Activated T-cell treated with anti-CD3 and anti-CD28 coated beads, Interleukin-2, amount 50 U/mL, for 1 hour (primary cell): ENCODE measurements at places on chromosomes 7 and 10.

DNA sequence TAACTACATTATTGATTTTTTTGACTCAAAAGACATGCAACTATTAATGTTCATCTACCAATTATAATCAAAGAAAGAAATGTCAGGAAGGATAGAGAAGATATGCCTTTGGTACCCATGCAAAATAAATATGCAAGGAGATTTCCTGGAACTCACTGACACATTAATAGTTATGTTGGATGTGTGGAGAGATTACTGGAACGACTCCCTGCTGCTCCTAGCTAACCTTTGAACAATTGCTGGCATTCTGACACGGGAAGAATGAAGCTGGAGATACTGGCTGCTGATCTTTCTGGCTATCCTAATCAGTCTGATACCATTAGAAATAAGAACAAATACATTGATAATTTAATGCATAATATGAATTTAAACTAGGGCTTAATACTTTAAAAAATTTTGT is 507.9 kb upstream of the NRG3 start:
- DNase-seq, result no peak

GRCh38 chr7:71408271-71408670 is 276.3 kb downstream of the GALNT17 start:
- DNase-seq, result no peak

DNA sequence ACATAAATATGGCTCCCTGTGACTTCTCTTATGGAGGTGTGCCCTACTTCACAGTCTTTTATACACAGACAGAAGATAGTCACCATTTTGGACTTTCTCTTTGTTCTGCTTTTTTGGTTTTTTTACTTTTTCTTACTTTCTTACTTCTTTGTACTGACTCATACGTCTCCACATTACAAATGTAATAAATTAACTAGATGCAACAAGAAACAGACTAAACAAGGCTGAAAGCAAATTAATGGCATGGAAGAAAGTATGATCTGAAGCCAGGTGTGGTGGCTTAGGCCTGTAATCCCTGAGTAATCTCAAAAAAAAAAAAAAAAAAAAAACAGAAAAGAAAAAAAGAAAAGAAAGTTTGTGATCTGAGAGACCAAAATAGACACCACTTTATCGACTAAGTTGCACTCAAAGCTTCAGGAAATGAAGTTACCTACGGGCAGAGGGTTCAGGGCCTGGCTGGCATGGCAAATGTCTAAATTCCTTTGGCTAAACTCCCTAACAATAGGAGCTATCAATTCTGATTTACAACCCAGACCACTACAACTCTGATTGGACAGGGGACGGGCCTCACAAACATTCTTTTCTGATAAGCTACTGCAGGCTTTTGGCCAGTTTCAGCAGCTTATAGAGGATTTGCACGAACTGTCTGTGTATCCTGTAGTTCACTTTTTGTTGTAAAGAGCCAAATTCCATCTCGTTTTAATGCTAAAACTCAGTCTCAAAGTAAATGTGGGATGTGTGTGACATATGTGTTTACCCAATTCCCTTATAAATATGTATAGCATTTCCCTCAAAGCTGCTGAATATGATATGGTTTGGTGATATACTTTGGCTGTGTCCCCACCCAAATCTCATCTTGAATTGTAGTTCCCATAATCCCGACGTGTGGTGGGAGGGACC is 129.1 kb downstream of the SEPTIN14 start:
- DNase-seq, result no peak

GRCh38 chr7:125033506-125033905 is 103.9 kb upstream of the POT1 start:
- DNase-seq, result no peak

GRCh38 chr10:42980553-42981357 is 96.1 kb upstream of the RET start:
- peak; percentile 13 for DNase-seq

DNA sequence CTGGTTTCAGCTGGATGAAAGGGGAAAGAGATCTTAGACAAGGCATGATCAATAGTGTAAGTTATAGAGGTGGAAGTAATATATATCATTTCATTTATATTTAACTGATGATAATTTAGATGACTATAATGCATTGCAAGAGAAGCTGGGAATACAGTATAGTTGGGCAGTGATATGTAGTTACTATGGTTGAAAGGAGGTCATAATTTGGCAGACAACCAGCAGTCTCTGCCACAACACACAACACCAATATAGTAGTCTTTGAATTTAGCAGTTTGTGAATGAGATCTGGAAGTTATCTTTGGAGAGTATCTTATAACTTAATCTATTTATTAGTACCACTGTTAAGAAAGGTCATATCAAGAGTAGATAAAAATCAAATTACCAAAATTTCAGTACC is 39.9 kb downstream of the TAX1BP1 start:
- no peak for DNase-seq

GRCh38 chr7:28998105-28998504 is 40.0 kb upstream of the TRIL start:
- DNase-seq, result no peak
